ENCODE measurements at places on chromosomes 3 and 15. TPM values are rescaled to one million over a fixed set of nuclear protein-coding genes. Genes with fewer than 3 reads are reported as not detected.
A peak's percentile ranks its signal among the peaks of the same experiment; 100 is the strongest.

The MELTF gene
- 10.6 TPM for total RNA-seq

- no peak for DNase-seq
These were observed 25.3 kb downstream of the FOXL2 start for GRCh38 chr3:138921316-138922292.

DNA sequence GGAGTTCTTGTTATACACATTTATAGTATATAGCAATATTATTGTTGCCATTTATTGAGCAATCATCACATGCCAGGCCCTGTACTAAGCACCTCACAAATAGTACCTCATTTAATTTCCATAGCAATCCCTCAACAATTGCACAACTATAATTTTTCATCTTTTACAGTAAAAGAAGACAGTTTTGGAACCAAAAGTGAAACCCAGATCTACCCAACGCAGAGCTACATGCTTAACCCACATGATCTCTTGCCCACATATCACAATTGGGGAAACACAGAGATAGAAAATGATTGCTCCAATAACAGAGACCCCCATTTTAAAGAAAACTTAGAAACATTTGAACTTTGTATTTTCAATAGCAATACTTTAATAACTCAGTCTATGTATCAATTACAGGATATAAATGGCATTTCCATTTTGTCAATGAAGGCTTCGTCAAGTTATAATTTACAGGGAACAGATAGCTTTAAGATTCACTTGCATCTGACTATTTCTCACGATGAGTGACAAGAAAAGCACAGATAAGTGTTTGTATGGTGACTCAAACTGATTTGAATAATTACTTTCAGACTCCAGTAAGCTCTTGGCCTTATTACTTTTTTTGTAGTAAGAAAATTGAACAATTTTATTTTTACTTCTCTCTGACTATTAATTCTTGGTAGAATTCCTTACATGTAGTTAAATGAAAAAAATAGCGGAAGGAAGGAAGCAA lies 38.7 kb upstream of the CCDC50 start:
- DNase-seq, result no peak

DNA sequence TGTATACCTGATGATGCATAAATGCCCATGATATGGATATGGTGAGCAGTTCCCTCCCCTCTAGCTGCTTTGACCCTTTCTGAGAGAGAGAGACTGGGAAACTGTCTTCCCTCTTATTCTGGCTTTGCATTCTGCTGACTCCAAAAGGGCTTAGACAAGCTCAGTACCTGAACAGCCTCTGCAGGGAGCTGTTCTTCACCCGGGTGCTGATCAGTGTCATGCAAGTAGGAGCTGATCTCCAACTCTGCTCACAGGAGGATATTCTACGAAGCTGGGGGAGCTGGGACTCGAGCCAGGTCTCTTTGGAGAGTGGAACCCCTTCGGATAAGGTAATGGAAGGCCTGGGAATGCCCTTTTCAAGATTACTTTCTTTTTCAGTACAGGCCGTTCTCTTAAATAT lies 237.1 kb downstream of the RYR3 start:
- peak; percentile 67 for DNase-seq

- peak; percentile 90 for DNase-seq
These were observed 1.4 kb upstream of the SEMA6D start for GRCh38 chr15:47715856-47716445.

GRCh38 chr3:52833202-52833601 lies 1.6 kb downstream of the MUSTN1 start:
- DNase-seq, result no peak
